HCT116 (cell line): ENCODE measurements at places on chromosomes 12 and 14. TPM values are rescaled to one million over a fixed set of nuclear protein-coding genes. Genes with fewer than 3 reads are reported as not detected.

DNA sequence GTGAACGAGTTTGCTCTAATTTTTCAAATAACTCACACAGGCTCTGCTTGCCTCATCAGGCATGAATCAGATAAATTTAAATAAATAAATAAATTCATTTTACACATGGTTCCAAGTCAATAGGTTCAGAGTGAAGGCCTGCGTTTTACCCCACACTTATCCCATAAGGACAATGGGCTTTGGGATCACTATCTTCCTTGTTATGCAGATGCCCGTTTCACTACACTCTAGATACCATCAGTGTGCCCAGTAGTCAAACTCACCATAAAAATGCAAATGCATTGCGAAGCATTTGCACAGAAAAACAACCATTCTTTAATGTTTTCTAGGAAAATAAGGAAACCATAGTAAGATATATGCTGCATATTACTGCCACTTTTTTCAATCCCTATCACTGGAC lies 155.9 kb upstream of the CCDC196 start:
- no peak overlapping the region for H3K4me3 ChIP-seq
- no peaks in the 10 kb centered on the region for H3K36me3 ChIP-seq
- H3K4me1 ChIP-seq = peaks cover 9% of the 10 kb centered on the region
- no peak for DNase-seq
- no peaks in the 10 kb centered on the region for H3K27me3 ChIP-seq

DNA sequence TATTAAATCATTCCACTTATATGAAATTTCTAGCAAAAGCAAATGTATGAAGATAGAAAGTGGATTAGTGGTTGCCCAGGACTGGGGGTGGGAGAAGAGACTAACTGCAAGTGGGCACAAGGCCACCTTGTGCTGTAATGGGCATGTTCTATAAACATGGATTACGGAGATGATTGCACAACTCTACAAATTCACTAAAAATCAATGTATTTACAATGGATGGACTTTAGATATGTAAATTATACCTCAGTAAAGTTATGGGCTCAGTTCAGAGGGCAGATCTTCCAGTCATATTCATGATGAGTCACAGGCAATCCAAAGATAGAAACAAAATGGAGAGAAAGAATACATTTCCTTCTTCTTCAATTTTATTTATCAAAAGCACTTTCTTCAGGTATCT lies 173.9 kb downstream of the NDUFA12 start:
- no peaks in the 10 kb centered on the region for H3K27me3 ChIP-seq
- no peaks in the 10 kb centered on the region for H3K36me3 ChIP-seq
- DNase-seq = no peak
- H3K27ac ChIP-seq = no peak overlapping the region

DNA sequence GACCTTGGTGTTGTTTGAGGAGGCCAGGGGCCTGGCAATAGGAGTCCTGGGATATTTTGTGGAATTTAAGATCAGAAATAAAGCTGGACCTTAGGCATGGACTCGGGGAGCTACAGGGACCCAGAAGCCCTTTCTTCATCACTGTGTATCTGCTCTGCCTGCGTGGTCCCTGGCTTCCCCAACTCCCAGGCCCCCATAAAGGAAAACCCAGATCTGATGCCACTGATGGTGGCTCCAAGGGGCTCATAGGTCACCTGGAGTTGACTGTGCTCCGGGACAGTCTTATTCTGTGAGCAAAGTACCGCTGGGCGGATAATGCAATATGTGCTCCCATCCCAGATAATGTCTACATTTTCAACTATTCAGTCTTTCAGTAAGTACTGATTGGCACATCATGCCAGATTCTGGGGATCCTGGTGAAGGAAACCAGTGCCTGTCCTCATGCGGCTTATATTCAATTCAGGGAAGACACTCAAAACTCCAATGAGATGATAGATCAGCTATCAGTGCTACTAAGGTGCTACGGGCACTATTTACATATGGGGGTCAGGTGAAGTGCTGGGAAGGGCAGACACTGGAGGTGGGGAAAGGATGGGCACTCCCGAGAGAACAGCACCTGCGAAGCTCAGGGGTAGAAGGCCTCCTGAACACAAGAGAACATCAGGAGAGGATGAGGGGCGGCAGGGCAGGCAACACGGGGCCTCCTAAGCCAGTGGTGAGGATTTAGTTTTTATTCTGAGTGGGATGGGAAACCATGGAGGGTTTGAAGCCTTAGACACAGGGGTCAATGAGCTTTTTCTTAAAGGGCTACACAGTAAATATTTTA lies 5.5 kb upstream of the SELPLG start:
- no peaks in the 10 kb centered on the region for H3K36me3 ChIP-seq
- no peak for DNase-seq
- no peaks in the 10 kb centered on the region for H3K27me3 ChIP-seq
- H3K4me1 ChIP-seq = peaks cover 54% of the 10 kb centered on the region
- H3K4me3 ChIP-seq = no peak overlapping the region

- no peaks in the 10 kb centered on the region for H3K27me3 ChIP-seq
- H3K4me1 ChIP-seq = no peaks in the 10 kb centered on the region
- no peak overlapping the region for H3K4me3 ChIP-seq
- no peak overlapping the region for H3K27ac ChIP-seq
- DNase-seq = no peak
These were observed 54.6 kb downstream of the PROX2 start for GRCh38 chr14:74821267-74821915.

GRCh38 chr12:121610239-121611149 lies 15.8 kb upstream of the ORAI1 start:
- H3K27ac ChIP-seq = no peak overlapping the region
- H3K36me3 ChIP-seq = no peaks in the 10 kb centered on the region
- H3K4me1 ChIP-seq = peaks cover 11% of the 10 kb centered on the region; the same call in 1 of the 2 replicates
- DNase-seq = no peak
- H3K4me3 ChIP-seq = no peak overlapping the region

DNA sequence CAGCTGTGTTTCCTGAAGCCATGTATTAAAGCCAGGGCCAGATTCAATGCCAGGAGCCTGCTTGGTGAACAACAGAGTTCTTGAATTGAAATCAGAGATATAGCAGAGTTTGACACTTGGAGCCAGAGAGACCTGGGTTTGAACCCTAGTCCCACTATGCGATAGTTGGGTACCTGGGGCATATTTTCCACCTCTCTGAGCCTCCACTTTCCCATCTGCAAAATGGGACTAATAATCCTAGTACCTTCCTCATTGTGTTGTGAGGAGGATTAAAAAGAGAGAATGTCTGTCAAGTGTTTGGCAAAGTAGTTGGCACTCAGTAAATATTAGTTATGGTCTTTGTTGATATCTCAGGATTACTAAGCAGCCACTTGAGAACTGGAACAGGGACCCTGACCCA lies 6.0 kb upstream of the HRK start:
- H3K4me1 ChIP-seq = no peaks in the 10 kb centered on the region
- H3K36me3 ChIP-seq = no peaks in the 10 kb centered on the region
- H3K27ac ChIP-seq = no peak overlapping the region
- H3K4me3 ChIP-seq = no peak overlapping the region

DNA sequence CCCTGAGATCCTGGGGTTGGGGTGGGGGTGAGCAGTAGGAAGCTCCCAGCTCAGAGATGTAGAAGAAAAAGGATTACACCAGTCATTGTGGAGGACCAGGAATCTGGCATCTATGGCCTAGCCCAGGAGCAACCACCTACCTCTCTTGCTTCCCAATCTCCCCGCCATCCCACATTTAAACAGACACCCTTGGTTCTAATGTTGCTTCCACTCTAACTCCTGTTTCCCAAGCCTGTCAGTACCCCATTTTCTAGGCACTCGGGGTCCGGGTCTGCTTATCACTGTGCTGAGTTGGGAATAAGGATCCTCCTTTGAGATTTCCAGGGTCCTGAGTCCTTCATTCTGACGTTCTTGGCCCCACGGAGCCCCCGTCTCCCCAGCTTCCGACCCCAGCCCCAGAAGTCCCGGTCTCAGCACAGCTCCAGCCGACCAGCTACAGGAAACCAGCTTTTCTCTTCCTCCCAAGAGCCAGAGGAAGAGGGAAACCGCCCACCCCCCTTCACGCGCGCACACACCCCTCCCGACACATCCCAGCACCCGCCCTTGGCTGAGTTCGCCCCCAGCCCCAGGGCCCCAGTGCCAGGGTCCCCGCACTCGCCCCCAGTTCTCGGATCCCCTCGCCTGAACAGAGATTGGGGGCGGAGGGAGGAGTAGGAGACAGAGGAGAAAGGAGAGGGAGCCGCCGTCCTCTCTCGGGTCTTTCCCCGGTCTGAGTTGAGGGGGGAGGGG lies 1.2 kb downstream of the ITGA5 start:
- peak overlapping the region; percentile 95 for H3K4me3 ChIP-seq
- H3K27ac ChIP-seq = peak overlapping the region; percentile 77; the same call in 1 of the 2 replicates
- no peak for DNase-seq
- H3K36me3 ChIP-seq = no peaks in the 10 kb centered on the region

- H3K36me3 ChIP-seq = no peaks in the 10 kb centered on the region
- H3K4me1 ChIP-seq = no peaks in the 10 kb centered on the region
- DNase-seq = no peak
- no peak overlapping the region for H3K27ac ChIP-seq
These were observed 567.6 kb downstream of the BCL11B start for GRCh38 chr14:98704441-98704840.

DNA sequence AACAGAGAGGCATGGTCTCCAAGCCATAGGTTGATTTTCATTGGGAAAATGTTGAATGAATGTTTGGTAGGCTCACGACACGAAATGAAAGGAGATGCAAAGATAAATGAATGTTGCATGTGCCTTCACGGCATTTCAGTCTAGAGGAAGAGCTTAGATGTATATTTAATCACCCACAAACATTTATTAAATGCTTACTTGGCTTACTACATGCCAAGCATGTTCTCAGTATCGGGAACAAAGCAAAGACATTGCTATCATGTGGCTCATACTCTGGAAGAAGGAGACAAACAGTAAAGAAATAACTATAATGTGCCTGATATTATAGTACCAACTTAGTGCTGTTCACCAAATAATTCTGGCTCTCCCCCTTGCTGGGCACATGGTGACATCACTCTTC lies 133.5 kb downstream of the LLPH start:
- no peak for DNase-seq
- no peak overlapping the region for H3K4me3 ChIP-seq
- H3K27ac ChIP-seq = no peak overlapping the region
- H3K36me3 ChIP-seq = no peaks in the 10 kb centered on the region
- H3K27me3 ChIP-seq = no peaks in the 10 kb centered on the region
- peaks cover 8% of the 10 kb centered on the region; the same call in 1 of the 2 replicates for H3K4me1 ChIP-seq

GRCh38 chr12:46494424-46494823 lies 121.9 kb upstream of the SLC38A2 start:
- no peak overlapping the region for H3K4me3 ChIP-seq
- peaks cover 61% of the 10 kb centered on the region for H3K4me1 ChIP-seq
- no peak for DNase-seq
- H3K27ac ChIP-seq = peak overlapping the region; percentile 73; the same call in 1 of the 2 replicates
- no peaks in the 10 kb centered on the region for H3K36me3 ChIP-seq

GRCh38 chr14:93897476-93897845 lies 29.7 kb upstream of the FAM181A start:
- no peaks in the 10 kb centered on the region for H3K27me3 ChIP-seq
- no peaks in the 10 kb centered on the region for H3K36me3 ChIP-seq
- H3K4me3 ChIP-seq = no peak overlapping the region
- no peak overlapping the region for H3K27ac ChIP-seq
- peaks cover 6% of the 10 kb centered on the region; the same call in 1 of the 2 replicates for H3K4me1 ChIP-seq

GRCh38 chr12:99436584-99436983 lies 211.0 kb upstream of the GARIN6 start:
- H3K27me3 ChIP-seq = no peaks in the 10 kb centered on the region
- no peak for DNase-seq
- H3K4me3 ChIP-seq = no peak overlapping the region

DNA sequence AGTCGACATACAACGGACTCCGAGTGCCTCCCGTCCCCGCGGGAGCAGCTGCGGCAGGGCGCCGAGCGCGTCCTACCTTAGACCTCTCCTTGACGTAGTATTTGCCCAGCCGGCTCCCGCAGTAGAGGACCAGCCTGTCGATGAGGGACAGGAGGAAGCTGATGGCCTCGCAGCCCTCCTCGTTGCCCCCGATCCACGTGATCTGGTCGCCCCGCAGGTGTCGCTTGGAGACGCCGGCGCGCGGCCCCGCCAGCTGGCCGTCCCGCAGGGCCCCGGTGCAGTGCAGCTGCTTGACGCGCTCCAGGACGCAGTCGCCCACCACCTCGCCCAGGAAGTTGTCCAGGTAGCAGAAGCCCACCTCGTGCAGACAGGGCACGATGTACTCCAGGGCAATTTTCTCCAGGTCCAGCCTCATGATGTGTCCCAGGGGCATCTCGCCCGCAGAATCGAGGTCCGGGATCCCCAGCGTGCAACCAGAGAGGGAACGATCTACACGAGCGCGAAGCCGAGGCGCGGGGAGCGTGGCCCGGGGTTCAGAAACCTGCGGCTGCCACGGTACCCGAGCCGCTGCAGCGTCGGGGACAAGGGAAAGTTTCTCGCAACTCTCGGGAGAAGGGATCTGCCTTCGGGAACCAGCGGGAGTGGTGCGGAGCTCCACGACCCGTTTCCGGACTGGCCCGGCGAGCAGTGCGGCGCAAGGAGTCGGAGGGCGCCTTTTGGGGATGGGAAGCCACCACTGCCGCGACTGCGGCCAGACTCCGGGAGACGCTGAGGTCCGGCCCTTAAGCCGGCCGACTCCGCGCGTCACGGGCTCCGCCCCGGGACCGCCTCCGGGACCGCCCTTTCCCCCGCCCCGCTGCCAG lies at the start of gene EGLN3:
TSS of gene EGLN3 (minus strand) at position 755 of the 863 bp plus-strand sequence. CDS start at position 433, 322 bp downstream.
- peak within 1 kb of the TSS; percentile 62; the same call in 1 of the 2 replicates for H3K27ac ChIP-seq
- H3K27me3 ChIP-seq = no peaks in the 10 kb centered on the region
- DNase-seq = peak; percentile 68
- peaks cover 9% of the 10 kb centered on the region for H3K4me1 ChIP-seq
- H3K4me3 ChIP-seq = peak within 1 kb of the TSS; percentile 65

GRCh38 chr12:52655251-52655650 lies 3.2 kb upstream of the KRT2 start:
- no peak overlapping the region for H3K4me3 ChIP-seq
- peaks cover 15% of the 10 kb centered on the region for H3K4me1 ChIP-seq
- no peak for DNase-seq
- H3K27me3 ChIP-seq = 0 out of 2 replicates have a peak, but pooled peaks cover 3% of the 10 kb centered on the region
- no peak overlapping the region for H3K27ac ChIP-seq
- H3K36me3 ChIP-seq = no peaks in the 10 kb centered on the region

DNA sequence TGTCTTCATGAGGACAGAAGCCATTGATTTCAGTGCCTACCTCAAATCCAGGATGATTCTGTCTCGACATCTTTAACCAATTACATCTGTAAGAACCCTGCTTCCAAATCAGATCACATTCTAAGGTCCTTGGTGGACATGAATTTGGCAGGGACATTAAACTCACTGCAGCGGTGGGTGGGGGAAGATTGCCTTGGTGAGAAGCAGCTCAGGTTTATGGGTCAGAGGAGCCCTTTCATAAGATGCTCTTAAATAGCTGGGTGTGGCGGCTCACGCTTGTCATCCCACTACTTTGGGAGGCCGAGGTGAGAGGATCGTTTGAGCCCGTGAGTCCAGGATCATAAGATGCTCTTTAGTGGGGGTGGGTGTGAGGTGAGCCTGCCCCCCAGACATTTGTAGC lies 42.9 kb downstream of the ELK3 start:
- no peak for DNase-seq
- H3K27me3 ChIP-seq = no peaks in the 10 kb centered on the region
- H3K36me3 ChIP-seq = no peaks in the 10 kb centered on the region

The PLEKHG7 gene
- total RNA-seq = not detected

The MEG3 gene
- total RNA-seq = 2.5 TPM

The RARG gene
- 68.9 TPM for total RNA-seq

The SIRT4 gene
- 2.8 TPM for total RNA-seq

The PRMT5 gene
- 186 TPM for total RNA-seq

The CDK2 gene
- 90.9 TPM for total RNA-seq

The RASAL1 gene
- total RNA-seq = 16.0 TPM

The CABP1 gene
- total RNA-seq = 0.84 TPM

The KICS2 gene
- 18.1 TPM for total RNA-seq

The TMEM116 gene
- total RNA-seq = 6.8 TPM

The SIX6 gene
- not detected for total RNA-seq

The SDS gene
- total RNA-seq = not detected

The FZD10 gene
- total RNA-seq = not detected
